GM12891 (cell line): ENCODE measurements at places on chromosomes 5 and 9.

GRCh38 chr5:129691220-129691619 lies 56.7 kb upstream of the MINAR2 start:
- DNase-seq, result no peak

DNA sequence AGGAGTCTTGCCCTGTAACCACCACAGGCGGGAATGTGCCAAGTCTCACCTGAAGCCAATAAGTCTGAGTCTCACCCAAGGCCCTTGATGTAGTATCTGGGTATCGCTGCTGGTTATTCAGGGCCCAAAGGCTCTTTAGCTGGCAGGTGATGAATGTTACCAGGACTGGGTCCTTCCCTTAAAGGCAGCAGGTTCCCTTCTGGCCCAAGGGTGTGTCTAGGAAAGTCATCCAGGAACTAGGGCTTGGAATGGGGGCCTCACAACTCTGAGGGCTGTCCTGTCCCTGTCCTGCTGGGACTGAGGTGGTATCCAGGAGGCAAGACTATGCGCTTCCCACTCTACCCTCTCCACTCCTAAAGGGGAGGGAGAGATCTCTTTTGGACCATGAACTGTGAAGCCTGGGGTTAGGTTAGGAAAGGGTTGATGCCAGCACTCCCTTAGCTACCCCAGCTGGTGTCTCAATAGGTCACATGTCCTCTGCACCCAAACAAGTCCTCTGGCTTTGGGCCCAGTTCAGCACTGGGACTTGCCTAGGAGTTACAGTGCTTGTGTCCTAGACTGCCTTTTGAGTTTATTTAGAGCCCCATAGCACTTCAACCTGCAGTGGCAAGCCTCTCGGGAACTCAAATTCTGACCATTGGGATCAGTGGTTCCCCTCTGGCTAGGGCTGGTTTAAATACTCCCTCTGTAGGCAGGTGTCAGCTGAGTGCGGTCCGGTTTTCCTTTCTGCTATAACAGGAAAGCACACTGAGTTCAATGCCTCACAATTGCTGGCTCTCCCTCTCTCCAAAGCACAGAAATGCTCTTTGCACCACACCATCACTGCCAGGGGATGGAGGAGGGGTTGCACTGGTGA lies 22.5 kb upstream of the RANBP3L start:
- no peak for DNase-seq

GRCh38 chr9:91837981-91838731 lies 111.9 kb downstream of the ROR2 start:
- DNase-seq, result no peak

GRCh38 chr5:7426284-7426683 lies 30.3 kb downstream of the ADCY2 start:
- DNase-seq, result no peak

DNA sequence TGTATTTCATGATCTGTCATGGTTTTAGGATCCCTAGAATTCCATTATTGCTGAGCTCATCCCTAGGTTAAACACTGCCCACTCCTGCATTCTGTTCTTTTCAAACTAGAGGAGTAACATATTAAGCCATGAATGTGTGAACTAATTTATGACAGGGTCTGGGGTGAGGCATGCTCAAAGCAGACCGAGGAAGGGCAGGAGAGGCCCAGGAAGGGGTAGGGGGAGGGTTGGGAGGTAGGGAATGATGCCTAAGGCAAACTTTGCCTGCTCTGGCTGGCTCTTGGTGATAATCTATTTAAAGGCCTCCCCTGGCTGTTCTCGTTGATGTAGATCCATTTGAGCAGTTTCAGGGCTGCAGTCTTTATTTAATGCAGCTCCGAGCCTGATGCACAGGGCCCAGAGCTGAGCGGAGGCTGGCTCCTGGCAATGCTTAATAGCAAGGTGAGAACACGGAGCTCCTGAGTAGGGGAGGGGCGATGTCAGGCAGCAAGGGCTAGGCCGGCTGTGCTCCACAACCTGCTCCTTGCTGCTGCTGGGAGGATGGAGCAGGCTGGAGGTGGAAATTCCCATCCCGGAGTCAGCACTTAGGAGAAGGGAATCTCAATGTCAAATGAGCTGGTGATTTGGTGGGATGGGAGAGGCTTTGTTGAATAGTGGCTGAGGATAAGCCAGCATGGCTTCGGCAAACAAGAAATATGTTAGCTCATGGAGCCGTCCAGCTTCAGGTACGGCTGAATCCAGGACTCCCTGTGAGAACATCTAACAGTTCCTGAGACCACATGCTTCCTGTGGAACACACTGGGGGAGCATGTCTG lies 73.2 kb upstream of the UNC5A start:
- DNase-seq, result no peak
